ENCODE measurements at places on chromosomes 12 and 14.

GRCh38 chr12:28212182-28212581, 21.9 kb downstream of the CCDC91 start:
- DNase-seq: no peak

DNA sequence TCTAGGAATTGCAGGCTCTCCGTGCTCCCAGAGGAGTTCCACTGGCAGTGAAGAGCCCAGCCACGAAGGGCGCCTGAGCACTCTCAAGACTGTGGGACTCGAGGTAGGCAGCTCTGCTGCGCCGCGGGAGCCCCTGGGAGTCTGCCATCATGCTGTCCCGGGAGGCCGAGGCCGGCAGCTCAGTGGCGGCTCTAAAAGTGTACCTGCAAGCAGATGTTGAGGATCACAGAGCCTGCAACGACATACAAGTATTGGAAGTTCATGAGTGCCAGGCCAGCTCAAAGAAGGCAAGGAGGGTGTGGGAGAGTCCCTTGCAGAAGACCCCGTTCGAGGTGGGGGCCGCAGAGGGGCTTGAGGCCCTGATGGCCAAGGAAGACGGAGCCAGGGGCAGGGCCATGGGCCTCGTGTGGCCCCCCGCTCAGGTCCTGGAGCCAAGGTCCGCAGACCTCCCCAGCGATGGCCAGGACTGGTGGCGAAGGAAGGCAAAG, 62.7 kb downstream of the MUCL1 start:
- no peak for DNase-seq

DNA sequence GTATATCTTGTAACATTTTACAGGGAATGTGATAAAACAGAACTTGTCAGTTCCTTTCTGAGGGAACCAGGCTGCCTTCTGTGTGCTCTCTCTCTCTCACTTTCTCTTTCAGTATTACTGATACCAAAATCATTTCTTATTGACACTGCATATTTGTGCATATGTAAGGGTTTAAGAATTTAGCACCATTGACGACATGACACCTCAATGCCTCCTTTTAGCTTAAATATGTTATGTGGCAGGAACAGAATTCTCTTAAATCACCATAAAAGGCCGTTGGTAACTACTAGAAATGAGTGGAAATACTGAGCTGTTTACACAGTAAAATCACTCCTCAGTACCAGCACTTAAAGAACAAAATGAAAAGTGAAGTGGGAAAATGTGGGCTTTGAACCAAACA, 457.7 kb upstream of the SYT1 start:
- DNase-seq: no peak

- DNase-seq: no peak
These were observed 28.8 kb downstream of the TIMELESS start for GRCh38 chr12:56420411-56420810.

GRCh38 chr12:22228022-22228875, 106.3 kb downstream of the ST8SIA1 start:
- DNase-seq: no peak

DNA sequence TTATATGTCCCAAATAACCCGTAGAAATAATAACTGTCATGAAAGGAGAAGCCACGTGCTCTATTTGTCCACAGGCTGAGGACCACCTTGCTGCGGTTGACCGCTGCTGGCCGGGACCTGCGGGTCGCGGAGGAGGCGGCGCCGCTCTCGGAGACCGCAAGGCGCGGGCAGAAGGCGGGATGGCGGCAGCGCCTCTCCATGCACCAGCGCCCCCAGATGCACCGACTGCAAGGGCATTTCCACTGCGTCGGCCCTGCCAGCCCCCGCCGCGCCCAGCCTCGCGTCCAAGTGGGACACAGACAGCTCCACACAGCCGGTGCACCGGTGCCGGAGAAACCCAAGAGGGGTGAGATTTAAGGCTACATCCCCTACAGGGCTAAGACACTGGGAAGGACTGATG, 21.0 kb downstream of the RPGRIP1 start:
- no peak for DNase-seq

GRCh38 chr12:108565976-108566375, 3.6 kb downstream of the ISCU start:
- DNase-seq: no peak

DNA sequence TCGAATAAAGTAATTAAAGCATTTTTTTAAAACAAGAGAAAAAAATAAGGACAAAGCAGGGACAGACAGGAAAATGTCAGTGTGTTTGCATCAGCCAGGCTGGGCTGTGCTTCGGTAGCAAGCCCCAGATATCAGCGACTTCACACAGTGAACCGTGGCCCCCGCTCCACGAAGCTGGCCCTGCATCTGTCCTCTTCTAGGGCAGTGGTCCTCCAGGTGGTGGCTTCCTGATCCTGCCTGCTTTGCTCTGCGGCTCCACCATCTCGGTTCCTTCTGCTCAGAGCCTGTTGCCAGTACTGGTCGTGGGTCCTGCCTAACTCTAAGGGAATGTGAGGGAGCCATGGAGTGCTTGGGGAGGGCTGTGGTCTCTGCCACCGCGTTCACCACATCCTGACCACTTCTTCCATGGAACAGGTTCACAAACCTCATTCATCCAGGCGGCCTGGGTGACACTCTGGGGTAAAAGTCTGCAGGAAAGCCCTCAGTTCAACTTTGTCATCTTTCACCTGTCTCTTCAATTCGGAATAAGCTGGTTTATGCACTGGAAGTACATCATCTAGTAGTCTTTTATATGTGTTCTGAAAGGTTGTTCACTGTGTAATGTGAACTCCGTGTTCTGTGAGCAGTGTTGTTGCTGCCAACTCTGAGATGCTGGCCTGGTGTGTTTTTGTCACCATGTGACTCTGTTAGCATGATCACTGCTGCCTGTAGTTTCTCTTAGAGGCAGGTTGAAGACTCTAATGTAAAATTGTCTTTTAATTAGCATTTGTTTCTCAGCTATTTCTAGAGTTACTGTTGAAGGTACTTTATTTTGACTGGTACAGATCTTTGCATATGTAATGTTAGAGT, 47.9 kb downstream of the ANKRD9 start:
- DNase-seq: no peak

DNA sequence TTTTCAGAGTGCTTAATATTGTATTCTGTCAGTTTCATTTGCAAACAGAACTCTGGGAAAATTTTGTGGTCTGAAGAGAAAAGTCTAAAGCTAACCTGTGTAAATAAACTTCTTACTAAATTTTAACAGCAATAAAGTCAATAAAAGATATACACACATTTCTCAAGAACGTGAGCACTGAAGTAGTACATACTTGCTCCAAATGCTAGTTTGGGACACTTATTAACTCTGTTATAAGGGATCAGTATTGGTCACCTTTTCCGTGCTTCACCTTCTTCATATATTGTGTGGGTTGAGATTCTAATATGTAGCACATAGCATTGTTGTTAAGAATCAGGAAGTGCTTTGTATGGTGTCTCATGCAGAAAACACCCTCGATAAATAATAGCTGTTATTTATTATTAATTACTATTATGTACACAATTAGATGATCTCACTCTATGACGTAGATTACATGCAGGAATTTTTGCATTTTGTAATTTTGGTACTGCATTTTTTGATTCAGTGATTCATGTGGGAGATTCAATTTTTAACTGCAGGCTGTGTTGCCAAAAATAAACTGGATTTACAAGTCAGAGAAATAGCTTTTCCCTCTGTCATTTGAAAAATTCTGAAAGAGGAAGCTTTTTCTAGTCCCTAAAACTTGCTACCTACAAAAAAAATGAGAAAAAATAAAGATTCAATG, 300.9 kb downstream of the ACSS3 start:
- DNase-seq: no peak

- DNase-seq: no peak
These were observed 31.0 kb upstream of the PTCSC3 start for GRCh38 chr14:36207500-36207899.

DNA sequence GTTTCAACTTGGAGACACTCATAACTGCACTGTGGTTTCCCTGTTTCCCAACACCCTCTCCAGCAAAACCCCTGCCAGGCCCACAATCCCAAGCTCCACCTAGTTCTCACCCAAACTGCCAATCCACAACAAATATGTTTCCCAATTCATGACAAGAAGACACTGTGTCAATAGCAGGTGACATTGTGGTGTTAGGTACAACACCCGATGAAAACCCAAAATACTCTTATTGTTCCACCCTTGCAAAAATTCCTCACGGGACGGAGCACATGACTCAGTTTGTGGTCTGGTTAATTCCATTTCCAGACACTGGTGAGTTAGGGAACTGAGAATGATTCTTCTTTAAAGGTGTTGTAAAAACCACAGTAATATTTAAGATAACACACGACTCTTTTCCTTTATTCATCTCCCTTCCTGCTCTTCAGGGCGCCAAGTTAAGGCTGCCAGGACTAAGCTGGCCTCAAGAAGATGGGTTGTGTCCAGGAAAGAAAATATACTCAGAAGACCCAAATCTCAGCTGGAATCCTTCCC, 735.5 kb downstream of the MED13L start:
- no peak for DNase-seq

GRCh38 chr14:61661471-61662400, 33.6 kb upstream of the HIF1A start:
- no peak for DNase-seq

DNA sequence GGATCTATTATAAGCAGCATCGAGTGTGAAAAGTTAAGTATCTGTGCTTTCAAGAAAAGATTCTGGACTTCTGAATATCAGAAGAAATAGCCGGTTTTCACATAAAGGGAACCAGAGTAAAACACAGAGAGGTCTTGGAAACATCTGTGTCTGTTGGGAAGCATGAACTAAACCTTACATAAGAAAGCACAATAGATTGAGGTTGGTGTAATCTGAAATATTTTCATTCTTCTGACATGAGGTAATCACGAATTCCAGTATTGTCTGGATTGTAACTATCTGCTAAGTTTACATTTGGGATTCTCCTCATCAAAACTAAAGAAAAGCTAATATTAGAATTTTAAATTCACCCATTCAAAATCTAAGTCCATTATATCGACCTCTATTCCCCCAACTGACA, 161.3 kb downstream of the CPNE8 start:
- DNase-seq: no peak

GRCh38 chr12:1929241-1929984, 11.0 kb upstream of the CACNA2D4 start:
- DNase-seq: no peak

- no peak for DNase-seq
These were observed 121.8 kb downstream of the BBS10 start for GRCh38 chr12:76226397-76226796.

GRCh38 chr12:105341010-105341409, 10.5 kb downstream of the C12orf75 start:
- DNase-seq: no peak

Measured in fibroblast of skin of left quadriceps (primary cell).